ENCODE measurements at places on chromosomes 11 and 22.

- DNase-seq: no peak
Observed at GRCh38 chr11:126060757-126061171, 1.9 kb downstream of the CDON start.

DNA sequence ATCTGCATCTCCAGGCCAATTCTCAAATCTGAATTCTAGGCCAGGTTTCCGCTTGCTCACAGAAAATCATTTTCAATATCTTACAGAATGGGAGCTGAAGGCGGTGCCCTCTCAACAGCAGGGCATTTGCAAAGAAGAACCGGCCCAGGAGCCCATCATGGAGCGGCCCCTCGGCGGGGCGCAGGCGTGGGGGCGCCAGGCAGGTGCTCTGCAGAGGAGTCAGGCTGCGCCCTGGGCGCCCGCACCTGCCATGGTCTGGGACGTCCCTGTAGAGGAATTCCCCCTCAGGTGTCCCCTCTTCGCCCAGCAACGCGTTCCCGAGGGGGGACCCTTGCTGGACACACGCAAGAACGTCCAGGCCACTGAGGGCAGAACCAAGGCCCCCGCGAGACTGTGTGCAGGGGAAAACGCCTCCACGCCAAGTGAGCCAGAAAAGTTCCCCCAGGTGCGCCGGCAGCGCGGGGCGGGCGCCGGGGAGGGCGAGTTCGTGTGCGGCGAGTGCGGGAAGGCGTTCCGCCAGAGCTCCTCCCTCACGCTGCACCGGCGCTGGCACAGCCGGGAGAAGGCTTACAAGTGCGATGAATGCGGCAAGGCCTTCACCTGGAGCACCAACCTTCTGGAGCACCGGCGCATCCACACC is 11.5 kb downstream of the ZNF74 start:
- DNase-seq: no peak

DNA sequence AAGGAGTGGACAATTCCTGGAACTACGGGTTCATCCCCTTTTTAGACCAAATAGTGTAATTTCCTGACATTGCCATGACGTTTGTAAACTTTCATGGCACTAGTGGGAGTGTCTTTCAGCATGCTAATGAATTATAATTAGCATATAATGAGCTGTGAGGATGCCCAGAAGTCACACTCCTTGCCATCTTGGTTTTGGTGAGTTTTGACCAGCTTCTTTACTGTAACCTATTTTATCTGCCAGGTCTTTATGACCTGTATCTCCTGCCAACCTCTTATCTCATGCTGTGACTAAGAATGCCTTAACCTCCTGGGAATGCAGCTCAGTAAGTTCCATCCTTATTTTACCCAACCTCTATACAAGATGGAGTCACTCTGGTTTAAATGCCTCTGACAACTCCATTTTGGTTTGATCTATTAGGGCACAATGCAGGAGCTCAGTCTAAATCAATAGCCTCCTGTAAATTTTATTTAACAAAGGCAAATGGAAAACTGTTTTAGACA is 20.7 kb downstream of the OR10A6 start:
- no peak for DNase-seq

GRCh38 chr11:5983443-5983842 is 3.3 kb downstream of the OR52L1 start:
- DNase-seq: no peak

- no peak for DNase-seq
Observed at GRCh38 chr22:26998716-26999115, 341.3 kb downstream of the MIAT start.

DNA sequence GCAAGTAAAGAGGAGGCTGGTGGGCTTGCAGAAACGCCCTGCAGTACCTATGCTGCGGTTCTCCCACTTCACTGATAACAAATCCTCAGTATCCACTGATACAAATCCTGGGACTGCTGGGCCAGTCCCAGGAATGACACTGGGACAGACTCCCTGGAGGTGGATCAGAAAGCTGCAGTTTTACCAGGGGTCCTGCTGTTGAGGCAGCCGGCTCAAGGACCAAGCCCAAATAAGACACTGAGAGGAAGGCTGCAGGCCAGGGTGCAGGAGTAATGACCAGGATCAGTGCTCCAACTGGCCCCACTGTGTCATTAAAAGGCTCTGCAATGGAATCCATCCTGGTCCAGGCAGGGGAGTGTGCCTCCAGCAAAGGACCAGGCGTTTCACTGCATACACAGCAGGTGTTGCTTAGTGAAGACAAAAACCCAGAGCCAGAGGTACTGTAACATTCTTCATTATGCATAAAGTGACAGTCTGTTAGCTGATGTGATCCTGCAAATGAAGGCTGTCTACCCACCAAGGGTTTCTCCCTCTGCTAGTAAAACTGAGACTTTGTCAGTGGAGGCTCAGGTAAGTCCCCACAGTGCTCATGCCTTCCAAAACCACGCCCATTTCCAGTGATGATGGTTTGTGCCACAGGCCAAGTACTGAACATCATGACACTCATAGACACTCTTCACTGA is 1.4 kb upstream of the C22orf39 start:
- DNase-seq: no peak

DNA sequence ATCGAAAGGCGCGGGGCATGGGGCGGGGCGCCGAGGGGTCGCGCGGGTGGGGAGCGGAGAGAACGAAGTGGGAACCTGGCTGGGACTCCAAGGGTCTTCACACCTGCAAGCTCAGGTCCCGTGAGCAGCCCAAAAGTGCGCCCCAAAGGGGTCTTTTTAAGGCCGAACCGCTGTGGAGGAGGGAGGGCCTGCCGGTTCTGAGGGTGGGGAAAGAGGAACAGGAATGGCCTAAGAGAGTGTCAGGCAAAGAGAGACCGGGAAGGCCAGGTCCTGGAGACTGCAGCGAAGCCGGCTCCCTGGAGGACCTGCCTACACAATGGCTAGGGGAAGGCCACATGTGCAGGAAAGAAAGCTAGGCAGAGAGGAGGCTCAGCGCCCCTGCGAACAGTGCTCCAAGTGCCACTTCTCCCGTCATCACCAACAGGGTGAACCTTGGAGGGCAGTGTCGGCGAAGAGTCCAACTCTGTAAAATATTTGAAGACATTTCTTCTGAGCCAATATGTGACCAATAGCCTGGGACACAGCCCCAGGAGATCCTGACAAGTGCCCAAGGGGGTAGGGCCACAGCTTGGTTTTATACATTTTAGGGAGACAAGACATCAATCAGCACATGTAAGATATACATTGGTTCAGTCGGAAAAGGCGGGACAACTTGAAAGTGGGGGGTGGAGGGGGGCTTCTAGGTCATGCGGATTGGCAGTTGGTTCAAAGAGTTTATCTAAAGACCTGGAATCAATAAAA is 710 bp upstream of the DGCR2 start:
- DNase-seq: peak; percentile 46

Measured in suppressor macrophage treated with lipopolysaccharide for 1 hour (primary cell).